SK-N-MC (cell line): ENCODE measurements at places on chromosomes 16 and 17.

DNA sequence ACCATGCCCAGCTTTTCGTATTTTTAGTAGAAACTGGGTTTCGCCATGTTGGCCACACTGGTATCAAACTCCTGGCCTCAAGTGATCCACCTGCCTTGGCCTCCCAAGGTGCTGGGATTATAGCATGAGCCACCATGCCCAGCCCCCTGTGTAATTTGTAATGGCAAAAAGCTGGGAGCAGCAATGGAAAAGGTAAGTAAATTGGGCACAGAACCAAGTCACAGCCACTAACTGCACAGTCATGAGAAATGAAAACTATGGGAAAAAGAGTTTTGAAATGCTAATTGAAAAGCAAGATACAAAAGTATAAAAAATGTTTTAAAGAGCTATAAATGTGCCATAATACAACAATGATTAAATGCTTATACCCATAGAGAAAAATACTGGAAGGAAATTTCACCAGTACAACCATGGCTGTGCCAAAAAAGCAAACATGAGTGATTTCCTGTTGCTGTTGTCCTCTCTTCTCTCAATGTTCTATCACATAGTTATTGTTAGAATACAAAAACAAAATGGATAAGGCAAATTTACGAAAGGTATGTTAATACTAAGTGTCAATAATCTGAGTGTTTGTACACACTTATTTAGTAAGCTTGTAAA lies 6.2 kb downstream of the NTAN1 start:
- no peak for DNase-seq

GRCh38 chr16:22195695-22196558 lies 10.2 kb upstream of the EEF2K start:
- peak; percentile 83 for DNase-seq

- no peak for DNase-seq
Observed at GRCh38 chr16:87602821-87603683, 744 bp downstream of the JPH3 start.

GRCh38 chr17:64091116-64091515 lies 38.8 kb downstream of the ERN1 start:
- no peak for DNase-seq

DNA sequence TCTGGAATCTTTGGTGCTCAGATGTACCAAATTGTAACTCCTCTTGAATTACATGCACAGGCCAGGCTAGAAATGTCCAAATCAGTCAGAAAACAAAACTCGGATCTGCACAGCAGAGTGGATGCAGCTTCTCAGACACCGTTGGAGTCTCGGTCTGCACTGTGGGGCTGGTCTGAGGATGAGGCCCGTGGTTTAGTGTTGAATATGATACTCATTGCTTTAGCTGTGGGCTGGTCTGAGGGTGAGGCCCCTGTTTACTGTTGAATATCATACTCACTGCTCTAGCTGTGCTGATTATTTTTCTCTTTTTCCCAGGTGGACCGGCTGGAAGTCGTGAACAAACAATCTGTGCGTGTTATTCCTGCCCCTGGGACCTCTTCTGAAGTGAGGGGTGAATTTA lies 35.0 kb downstream of the DBNDD1 start:
- no peak for DNase-seq

- no peak for DNase-seq
Observed at GRCh38 chr17:42065201-42065600, 14.8 kb upstream of the C17orf113 start.

GRCh38 chr17:74749279-74750038 lies 1.0 kb downstream of the NHERF1 start:
- no peak for DNase-seq

DNA sequence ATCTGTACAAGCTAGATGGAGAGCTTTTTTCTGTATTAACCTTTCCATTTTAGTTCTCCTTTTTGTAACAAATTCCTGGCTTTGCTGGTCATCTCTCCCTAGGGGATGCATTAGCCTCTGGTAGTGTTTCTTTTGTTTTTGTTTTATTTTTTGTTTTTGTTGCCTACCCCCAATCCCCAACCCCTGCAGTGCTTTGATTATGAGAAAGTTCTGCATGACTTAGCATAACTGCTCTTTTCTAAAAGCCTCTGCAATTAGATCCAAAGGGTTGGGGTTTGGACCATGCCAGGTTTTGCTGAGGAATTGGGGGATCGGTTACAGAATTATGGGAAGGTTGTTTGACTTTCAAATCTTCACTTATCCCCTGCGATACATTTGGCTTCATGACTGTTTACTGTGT lies 98.2 kb downstream of the ADAMTS18 start:
- DNase-seq: no peak

GRCh38 chr17:75875182-75875939 lies 3.0 kb downstream of the TRIM47 start:
- no peak for DNase-seq
